ENCODE measurements at places on chromosomes 16 and 17.
A peak's percentile ranks its signal among the peaks of the same experiment; 100 is the strongest.

DNA sequence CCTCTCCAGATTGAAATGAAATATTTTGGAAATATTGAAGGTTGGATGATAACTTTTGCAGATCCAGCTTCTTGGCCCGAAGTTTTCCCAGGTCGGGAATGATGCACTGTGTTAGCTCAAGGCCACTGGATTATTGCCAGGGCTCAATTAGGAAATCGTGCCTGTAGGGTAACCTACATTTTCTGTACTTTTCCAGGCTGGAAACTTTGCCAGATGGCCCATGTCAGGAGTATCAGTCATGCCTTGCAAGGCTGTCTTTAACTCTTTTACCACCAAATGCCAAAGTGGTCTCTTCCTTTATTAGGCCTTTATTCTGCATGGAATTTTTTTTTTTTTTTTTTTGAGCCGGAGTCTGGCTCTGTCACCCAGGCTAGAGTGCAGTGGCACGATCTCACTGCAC is 8.9 kb upstream of the SEC14L1 start:
- no peak for DNase-seq

DNA sequence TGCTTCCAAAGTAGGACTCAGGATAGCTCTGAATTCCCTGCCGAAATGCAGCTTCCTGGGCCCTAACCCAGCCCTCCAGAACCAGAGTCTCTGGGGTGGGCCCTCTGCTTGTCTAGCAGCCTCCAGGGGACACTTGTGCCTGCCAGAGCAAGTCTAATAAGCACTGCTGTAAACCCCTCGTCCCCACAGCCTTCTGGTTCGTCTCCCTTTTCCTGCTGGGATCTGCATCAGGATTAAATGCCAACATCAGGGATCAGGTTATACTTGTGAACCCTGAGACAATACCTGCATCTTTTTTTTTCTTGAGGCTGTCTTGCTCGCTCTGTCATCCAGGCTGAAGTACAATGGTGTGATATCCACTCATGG is 282.0 kb downstream of the SEC14L1 start:
- DNase-seq, result no peak

DNA sequence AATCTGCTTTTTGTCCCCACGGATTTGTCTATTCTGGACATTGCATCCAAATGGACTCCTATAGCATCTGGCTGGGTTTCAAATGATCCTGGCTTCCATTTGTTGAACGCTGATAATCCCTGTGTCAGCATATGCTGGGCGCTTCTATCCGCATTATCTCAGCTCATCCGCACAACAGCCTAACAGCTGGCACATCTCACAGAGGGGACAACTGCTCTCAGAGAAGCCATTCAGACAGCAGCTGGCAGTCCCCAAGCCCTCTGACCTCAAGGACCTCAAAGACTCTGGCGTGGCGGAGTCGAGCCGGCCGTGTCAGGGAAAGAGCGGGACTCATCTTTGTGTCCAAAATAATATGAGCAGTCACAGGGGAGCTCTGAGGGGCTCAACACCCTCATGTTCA is 82.3 kb downstream of the NT5M start:
- peak; percentile 43 for DNase-seq

DNA sequence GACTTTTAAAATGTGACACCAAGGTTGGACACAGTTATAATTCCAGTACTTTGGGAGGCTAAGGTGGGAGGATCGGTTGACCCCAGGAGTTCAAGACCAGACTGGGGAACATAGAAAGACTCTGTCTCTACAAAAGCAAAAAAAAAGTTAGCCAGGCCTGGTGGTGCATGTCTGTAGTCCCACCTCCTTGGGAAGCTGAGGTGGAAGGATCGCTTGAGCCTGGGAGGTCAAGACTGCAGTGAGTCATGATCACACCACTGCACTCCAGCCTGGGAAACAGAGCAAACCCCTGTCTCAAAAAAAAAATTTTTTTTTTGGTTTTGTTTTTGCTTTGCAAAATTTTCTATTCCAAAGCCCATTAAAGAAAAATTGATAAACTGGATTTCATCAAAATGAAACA is 281.4 kb downstream of the BCAS3 start:
- DNase-seq, result no peak

DNA sequence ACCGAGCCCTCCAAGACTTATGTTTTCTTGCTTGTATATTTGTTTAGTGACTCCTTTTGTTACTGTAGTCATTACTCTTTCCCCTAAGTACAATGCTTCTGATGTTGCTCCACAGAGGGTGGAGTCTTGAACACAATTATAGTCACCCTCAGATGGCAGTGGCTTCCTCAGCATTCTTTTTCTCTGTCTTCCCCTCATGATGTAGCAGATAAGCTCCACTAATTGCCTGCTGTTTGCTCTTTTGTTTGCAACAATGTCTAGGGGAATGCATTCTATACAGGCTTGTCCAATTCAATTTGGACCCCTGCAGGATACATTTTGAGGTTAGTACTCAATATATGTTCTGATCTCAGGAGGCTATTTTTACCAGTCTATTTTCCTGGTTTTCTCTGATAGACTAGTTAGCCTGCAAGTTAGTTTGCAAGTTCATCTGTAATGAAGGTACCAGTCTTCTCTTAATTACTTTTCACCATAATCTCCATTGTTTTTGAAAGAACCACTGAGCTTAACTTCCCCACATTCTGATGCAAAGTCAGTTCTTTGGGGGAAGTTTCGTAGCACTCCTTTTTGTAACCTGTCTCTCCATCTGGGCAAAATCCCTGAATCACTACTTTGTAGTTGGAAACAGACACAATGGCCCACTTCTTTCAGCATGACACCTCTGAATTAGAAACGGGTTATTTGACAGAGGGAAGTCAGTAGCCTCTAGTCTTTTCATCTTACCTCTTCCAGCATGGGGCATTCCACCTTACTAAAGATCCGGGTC is 1509.2 kb downstream of the CDH11 start:
- DNase-seq, result no peak

GRCh38 chr17:54372069-54372749 is 528.4 kb upstream of the TOM1L1 start:
- no peak for DNase-seq

DNA sequence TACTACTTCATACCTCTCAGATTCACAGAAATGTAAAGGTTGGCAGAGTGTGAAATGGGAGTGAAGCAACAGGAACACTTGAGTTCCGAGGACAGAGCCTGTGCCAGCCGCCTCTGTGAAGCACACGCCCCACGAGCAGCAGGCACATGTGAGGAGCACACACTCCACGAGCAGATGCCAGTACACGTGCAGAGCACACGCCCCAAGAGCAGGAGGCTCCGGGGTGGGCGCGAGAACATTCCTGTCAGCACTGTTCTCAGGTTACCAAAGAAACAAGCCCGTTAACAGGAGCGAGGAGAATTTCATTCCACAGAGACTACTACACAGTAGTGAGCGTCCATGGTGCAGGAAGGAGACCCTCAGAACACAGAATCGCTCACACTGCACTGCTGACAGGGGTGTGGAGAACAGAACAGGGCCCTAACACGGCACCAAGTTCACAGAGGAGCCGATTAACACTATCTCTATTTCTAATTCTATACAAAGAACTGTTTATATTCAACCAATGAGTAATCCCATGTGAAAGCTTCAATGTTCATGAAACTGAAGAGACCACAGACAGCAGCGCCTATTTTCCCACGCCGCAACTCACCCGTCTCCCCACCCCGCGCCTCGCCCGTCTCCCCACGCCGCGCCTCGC is 40.1 kb downstream of the KLHDC4 start:
- no peak for DNase-seq

- DNase-seq, result no peak
These were observed 137.8 kb downstream of the ENGASE start for GRCh38 chr17:79212149-79213087.

- DNase-seq, result no peak
These were observed 139.9 kb upstream of the HLF start for GRCh38 chr17:55124730-55125360.

DNA sequence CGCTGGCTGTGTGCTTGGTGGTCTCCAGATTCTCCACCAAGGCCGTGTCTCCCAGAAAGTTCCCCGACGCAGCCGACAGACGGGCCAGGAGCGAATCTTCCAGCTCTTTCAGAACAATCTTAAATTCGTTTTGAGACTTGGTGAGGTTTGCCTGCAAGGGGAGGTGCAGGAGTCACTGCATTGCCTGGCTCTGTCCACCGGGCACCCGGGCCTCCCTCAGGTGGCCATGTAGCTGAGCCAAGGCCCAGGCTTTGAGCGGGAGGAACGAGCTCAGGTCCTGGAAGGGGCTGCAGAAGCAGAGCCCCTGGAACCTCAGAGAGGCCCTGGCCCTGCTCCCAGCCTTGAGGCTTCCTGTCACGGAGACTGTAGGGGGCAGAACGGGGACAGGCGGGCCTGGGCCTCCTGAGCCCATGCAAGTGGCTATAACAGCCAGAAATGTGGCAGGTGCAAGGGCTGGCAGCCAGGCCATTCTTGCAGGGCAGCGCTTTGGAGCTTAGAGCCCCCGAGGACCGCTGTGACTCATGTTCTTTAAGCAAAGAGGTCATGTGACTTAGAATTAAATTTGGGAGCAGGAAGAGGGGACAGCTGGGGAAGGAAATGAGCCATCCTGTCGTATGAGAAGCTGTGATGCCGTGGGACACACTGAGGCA is 72.4 kb downstream of the PGS1 start:
- DNase-seq, result no peak

GRCh38 chr16:3164121-3164991 is 23.6 kb upstream of the OR1F1 start:
- DNase-seq, result no peak

DNA sequence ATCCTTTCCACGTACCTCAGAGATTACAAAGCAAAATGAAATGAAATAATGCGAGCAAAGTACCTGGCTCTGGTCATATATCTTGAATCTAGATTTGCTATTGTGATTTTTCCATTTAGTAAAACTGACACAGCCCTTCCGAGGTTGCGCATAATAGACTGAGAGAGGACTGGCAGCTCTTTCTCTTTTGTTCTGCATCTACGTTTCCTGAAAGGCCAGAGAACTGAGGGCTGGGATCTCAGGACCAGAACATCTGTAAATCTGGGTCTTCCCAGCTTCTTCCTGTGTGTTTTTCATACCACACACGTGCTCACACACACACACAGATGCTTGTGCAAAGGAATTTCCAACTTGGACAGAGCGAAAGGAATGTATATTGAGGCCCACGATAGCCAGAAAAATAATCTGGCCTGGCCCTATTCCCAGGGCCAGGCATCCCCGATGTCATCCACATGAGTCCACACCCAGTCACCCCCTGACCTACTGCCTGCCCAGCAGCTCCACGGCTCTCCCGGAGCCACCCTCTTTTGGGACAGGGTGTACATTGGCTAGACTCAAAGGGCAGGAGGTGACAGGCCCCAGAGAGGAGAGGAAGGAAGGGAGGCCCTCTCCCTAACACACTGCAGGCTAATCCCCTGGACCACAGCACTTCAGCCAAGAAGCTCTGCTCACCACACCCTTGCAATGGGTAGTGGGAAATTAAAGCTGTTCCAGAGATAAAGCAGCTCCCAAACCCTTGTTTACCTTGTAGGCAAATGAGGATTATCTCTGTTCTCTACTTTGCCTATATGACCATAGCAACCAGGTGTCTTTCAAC is 41.8 kb downstream of the NOL11 start:
- DNase-seq, result no peak

- no peak for DNase-seq
These were observed 41.9 kb upstream of the RBBP6 start for GRCh38 chr16:24497440-24497839.

- DNase-seq, result no peak
These were observed 31.4 kb downstream of the ACTG1 start for GRCh38 chr17:81481073-81481799.

DNA sequence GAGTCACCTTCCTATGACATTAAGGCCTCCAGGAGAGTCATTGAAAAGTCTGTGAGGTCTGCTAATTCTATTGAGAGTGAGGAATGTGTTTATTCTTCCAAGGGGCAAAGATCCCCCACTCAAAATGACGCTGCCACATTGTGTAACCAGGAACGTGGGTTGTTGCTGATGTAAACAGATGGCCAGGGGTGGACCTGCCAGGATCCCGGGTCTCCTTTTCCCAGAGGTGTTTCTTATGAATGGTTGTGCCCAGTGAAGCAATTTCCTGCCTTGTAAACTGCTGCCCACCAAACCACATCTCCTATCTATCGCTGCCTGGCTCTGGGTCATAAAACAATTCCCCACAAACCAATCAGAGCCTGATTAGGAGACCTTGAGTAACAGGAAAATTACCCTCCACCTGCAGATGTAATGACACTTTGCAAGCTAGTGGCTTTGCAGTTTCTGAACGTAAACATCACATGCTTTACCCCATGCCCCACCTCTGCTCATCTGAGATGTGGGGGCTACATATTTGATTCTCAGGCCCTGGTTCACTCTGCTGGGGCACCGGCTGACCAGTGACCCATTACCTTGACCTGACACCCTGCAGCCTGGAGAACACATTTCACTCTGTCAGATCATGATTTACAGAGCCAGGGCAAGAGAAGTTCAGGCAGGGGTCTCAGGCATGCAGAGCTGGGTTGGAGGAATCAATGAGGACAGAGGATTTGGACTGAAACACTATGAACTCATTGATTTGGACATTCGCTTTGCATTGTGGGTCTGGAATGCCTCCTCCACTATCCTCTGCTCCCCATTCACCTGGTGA is 33.1 kb upstream of the DDX52 start:
- DNase-seq, result no peak

DNA sequence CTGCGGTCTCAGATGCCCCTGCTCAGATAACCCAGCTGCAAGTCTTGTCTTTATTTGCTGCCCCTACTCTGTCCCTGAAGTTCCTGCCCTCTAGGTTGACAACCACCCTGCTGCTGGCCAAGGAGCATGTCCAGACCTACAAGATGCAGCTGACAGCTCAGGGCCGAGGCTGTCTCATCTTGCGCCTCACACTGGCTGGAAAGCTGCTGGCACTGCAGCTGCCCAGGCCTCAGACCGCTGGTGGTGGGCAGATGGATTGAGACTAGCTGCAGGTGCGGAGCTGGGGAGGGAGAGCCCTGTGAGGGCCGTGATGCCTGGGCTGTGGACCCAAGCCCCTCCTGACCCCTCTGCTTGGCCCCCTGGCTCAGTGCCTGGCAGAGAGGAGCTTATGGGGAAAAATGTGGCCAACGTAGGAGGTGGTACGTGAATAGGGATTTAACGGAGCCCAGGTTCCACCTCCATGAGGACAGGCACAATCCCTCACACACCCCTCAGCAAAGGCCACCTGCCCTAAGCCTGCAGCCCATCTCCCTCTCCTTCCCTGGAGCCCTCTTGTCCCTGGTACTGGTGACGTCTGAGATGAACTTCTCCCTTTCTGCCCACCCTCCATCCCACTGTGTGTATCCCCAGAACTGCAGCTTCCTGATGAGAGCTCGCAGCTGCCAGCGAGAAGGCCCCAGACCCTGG is 8.3 kb upstream of the GALK1 start:
- DNase-seq, result no peak

DNA sequence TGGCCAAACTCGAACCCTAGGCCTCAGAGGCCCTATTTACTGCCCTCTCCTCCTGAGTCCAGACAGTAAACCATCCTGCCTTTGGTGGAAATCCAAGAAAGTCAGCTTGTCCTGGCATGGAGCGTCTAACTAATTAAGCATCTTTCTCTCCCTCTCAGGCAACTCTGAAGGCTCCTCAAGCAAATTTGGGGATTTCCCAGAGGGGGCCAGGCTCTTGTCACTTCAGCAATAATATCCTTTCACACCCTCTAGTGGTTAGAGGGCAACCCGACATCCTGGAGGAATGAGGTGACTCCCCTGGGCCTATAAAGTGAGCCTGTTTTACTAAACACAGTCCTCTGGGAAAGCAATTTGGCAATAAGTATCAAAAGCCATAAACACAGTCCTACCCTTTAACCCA is 60.4 kb downstream of the NOG start:
- DNase-seq, result no peak

Data from D721Med (cell line).